Stimulated activated CD8-positive, alpha-beta memory T cell treated with anti-CD3 and anti-CD28 coated beads, Interleukin-7, amount 100 ng/mL, for 1 hour (primary cell): ENCODE measurements at places on chromosomes 3 and 15.

DNA sequence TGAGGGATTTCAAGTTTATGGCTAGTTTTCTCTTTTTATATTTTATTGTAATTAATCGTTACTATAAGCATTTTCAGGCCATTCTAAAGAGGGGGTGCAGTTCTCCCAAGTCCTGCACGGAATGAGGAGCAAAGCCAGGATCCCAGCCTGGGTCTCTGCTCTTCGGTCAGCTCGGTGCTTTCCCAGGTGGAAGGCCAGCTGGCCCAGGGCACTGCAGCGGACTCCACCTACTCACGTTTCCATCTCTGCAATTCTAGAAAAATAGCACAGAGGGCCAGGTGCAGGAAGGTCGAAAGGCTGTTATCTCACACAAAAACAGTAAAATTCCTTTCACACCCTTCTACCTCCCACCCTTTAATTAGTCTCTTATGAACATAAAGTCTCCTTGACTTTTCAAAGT, 59.5 kb upstream of the HES1 start:
- DNase-seq: no peak

DNA sequence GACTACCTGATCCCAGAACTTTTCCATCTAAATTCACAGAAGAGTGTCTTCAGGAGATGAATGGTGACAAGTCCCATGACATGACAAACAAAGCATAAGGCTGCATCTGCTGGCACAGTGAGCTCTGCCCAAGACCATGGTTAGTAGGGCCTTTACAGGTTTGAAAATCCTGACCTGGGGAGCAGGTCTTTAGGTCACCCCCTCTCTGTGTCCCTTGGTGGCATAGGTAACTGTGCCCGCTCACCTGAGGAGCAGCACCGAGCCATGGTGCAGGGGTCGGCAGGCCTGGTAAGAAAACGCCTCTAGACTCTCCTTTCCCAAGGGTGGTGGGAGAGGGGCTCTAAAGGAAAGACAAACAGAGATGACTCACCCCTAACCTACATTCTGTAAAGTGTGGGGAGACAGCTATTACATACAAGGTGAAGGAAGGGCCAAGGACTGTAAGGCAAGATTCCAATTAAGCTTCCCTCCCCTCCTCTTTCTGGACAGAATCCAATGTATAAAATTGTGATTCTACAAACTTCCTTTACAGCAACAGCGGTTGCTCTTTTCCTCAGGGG, 74.0 kb downstream of the SATB1 start:
- no peak for DNase-seq

DNA sequence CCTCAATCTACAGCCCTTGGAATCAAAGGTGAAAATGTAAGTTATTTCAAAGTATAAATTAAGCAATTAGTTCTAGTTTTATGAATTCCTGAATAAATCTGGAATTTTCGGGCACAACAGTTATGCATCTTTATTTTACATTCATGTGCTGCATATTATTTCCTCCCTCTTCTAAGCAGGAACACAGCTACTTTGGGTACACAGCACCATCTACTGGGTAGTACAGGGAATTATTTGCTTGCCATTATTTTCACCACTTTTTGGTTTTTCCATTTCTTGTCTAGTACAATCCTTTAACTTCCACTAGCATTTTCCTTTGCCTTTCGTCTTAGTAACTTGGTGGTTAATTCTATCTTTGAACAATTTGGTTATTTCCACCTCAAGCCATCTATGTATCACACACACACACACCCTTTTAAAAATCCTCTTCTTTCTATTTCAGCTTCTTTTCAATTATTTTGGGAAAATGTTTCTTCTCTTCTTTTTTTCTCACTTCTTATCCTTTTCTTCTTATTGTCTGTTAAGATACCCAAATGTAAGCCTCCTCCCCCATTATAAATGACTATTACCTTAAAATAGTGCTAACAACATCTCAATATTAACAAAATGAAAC, 451.0 kb downstream of the MFSD1 start:
- no peak for DNase-seq

DNA sequence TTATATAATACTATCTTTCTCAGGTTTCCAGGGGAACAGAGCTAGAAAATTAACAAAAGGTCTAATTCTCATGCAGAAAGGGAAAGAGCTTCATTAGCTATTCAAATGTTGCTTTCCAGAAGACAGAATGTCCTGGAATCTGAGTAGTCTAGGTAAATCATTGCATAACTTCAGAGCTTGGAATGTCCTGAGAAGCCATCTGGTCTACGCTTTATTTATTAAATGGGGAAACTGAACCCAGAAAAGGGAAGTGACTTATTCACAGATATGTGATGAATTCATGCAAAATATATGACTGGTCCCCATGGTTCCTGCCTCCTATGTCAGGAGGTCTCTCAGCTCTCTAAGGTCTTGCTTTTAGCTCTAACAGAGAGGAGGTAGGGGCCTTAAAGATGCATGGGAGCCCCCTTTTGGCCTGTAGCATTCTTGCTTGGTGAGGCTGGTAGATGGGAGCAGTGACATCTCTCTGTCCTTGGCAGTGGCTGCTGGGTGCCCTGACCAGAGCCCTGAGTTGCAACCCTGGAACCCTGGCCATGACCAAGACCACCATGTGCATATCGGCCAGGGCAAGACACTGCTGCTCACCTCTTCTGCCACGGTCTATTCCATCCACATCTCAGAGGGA, 99.2 kb downstream of the CEMIP start:
- no peak for DNase-seq

DNA sequence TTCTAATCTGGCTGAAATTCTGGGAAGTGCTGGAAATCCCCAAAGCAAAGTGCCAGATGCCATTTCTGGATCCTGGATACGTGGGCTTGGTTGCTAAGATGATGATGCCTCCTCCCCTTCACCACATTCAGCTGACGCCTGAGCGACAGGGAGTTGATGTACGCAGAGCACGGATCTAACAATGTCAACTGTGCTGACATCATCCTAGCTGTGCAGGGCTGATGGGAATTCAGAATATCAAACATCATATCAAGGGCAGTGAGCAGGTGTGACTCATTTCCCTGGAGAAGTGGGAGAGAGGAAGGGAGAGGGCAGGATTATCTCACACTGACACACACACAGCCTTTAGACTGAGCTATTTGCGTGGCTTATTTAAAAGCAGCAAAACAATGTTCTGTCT, 92.6 kb upstream of the ZBTB20 start:
- DNase-seq: no peak

GRCh38 chr3:17847156-17847555, 104.7 kb upstream of the TBC1D5 start:
- DNase-seq: no peak

DNA sequence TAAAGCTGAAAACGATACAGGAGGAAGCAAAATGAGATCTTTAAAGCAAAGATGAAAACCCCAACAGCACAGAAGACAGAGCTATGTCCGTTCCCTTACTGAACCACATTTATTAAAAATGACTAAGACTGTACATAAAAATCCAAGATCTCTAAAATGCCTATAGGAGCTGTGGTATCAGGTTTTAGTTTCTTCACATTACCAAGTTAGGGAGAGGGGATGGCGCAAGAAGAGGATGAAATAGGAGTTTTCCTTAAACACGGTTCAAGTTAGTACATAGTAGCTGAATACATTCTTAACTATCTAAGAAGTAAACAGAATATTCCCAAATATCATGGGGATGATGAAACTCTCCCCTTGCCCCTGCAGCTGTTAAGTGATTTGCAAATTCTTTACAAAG, 6.3 kb downstream of the EOMES start:
- no peak for DNase-seq

GRCh38 chr3:185409957-185410356, 47.0 kb downstream of the MAP3K13 start:
- DNase-seq: no peak

GRCh38 chr15:72146934-72147333, 28.7 kb downstream of the SENP8 start:
- no peak for DNase-seq

DNA sequence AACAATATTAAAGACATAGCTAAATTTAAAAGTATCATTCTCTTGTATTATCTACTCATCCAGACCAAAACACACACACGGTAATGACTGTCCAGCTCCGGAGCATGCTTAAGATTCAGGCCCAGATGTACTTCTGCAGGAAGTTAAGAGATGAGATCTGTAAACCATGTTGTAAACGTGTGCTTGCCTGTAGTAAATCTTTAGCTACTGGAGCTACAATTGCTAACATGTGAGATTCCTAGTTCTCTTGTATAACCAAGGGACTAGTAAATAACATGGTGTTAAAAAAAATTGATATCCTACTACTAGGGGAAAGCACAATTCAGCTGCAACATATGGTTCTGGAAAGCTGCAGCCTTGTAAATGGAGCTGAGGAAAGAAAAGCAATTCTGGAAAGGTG, 651.7 kb upstream of the CCDC54 start:
- no peak for DNase-seq

GRCh38 chr15:70486451-70487386, 276.6 kb downstream of the UACA start:
- DNase-seq: no peak

DNA sequence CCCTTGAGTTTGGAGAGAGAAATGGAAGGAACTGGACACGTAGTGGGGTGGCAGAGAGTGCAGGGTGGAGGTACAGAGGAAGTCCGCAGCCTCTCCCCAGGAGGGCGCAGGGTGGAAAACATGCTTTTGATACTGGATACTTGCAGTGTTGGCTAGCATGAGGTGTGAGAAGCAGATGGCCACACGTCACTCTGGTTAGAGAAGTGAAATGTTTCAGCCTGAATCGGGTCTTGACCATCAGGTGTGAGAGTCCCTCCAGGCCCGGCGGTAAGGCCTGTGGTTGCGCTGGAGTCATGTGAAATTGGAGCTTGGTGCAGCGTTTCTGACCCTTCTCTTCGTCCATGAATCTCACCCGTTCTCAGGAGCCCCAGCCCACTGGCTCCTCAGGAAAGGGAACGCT, 93.1 kb downstream of the GABRG3 start:
- DNase-seq: no peak

GRCh38 chr3:149369991-149370866, 7.2 kb downstream of the TM4SF1 start:
- DNase-seq: no peak

DNA sequence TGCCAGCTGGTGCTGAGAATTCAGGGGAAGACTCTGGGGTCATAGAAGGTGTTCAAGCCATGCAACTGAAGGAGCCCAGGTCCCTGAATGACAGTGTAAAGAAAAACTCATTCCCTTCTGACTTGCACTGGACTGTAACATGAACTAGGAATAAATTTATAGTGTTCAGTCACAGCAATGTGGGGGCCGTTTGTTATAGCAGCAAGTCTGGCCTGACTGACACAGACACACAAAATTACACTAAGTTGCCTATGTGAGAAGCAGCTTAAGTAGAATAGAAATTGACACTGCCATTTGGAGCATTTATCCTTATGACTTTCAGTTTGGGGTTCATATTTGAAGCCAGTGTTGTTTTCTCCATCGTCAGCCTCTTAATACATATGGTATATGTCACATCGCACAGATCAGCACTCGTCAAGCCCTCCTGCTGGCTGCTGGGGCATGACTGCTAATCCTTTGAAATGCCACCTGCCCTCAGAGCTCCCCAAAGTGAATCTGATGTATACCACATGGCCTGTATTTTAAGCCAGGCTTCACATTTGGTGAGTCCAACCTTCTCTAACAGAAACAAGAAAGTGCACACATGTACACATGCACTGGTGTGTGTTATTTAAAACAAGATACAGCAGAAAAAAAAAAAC, 17.1 kb upstream of the HEG1 start:
- DNase-seq: no peak

DNA sequence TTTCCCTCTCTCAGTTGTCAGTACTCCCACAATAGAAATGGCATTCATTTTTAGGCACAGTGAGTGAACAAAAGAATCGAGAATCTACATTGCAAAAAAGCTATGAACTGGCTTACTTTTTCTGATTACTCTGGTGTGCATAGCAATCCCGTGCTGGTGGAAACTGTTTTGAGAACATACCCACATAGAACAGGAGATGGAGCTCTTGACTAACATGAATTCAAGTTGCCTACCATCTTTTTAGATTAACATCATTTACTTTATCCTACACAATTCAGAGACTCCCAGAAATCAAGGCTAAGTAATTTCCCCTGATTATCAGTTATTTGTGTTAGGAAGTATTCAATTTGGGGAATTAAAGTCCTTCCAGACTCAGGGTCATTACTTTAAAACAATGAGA, 326.6 kb downstream of the ARPP21 start:
- no peak for DNase-seq

GRCh38 chr3:181943285-181943684, 231.6 kb downstream of the SOX2 start:
- DNase-seq: no peak

DNA sequence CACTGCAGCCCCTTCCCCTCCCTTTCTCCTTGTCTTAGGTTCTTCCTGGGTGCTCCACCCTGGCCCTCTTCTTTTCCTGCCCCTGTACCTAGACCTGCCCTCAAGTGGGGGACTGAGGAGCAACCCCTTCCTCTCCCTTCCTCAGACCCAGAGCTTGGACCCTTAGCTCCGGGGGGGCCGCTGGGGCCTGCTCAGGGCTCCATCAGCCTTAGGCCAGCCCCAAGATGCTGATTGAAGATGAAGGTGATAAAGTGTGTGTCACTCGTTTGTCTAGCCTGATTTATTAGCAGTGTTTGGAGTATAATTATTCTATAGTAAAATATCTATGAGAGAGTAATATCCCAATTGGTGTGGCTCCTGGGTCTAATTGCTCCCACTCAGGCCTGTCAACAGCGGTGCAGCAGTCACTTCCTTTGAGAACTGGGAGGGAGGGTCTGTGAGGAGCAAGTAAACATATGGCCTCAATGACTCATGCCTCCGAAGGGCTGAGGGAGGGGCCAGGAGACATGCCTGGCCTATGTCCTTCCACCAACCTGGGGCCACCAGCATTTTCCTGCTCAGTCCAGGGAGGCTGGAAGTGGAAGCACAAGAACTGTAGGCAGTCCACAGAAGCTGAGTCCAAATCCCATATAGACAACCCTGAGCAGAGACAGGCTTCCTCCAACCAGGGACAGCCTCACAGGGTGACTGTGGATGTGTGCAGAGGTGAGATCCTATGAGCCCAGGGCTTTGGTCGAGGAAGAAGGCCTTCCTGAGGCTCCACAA, 123.2 kb downstream of the DNAJB8 start:
- DNase-seq: no peak

DNA sequence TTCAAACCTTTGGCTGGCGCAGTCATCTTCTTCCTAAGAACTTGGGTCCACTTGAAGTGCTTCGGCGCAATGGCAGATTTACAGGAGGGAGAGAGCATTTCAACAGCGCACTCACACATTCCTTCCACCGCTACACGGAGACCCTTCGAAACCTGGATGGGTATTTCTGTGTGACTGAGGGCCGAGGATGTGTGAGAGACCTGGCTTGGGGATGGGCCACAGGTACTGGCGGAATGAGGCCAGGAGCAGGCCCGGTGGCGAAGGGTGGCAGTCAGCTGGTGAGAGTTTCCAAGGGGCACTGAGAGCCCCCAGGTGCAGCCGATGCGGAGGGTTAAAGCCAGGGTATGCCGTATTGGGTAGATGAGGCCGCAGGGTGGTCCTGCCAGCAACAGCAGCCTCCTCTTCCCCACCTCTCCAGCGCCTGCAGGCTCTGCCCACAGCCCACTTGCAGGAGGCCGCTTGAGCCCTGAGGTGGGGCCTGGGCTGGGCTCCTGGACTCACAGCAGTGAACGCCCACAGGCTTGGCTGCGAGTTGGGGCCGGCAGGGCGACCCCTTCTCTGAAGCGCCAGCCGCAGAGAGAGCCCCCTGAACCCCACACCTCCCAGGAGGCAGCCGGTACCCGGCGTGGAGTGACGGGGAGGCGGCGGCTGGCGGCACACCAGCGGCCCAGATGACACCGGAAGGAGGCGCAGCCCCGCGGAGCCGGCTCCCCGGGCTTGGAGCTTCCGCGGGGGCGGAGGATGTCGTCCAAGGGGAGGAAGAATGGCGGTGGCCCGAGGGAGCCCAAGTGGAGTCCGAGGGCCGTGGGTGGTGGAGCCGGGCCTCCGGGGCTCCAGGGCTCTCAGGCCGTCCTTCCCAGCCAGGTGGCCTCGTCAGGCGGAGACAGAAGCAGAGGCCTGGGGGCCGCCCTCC, 166.5 kb downstream of the NSMCE3 start:
- no peak for DNase-seq
